ENCODE measurements at places on chromosomes 1 and 21.

DNA sequence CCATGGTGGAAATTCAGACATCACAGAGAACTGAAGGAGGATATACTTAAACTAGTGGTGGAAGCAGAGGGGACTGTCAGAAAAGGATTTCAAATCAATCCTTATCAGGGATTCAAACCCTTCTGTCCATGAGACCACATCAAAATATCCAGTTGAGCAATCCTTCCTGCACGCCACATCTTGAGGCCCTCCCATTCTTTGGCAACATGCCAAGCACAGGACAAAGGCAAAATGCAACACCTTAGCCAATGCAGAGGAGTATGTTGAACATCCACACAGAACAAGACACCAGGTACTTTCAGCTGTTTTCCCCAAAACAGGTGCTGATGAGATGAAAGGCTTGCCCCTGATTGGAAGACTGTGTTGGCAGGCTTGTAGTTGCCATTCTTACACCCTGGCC is 81.8 kb upstream of the PLXNA2 start:
- no peak for DNase-seq

- DNase-seq: no peak
Measured at GRCh38 chr1:221965252-221965651, 223.4 kb upstream of the DUSP10 start.

- no peak for DNase-seq
Measured at GRCh38 chr1:247415423-247416361, at the start of gene NLRP3. Gene NLRP3, plus strand, starts transcription at chr1:247416173. Its CDS starts 2,628 bp downstream, at chr1:247418801.

GRCh38 chr1:162626761-162627160 is 5.5 kb upstream of the DDR2 start:
- no peak for DNase-seq

- DNase-seq: no peak
Measured at GRCh38 chr1:102954576-102954975, 153.7 kb downstream of the COL11A1 start.

Measured in activated CD8-positive, alpha-beta memory T cell treated with anti-CD3 and anti-CD28 coated beads for 48 hours (primary cell).